ENCODE measurements at places on chromosomes 6 and 20. TPM values are rescaled to one million over a fixed set of nuclear protein-coding genes. Genes with fewer than 3 reads are reported as not detected.

DNA sequence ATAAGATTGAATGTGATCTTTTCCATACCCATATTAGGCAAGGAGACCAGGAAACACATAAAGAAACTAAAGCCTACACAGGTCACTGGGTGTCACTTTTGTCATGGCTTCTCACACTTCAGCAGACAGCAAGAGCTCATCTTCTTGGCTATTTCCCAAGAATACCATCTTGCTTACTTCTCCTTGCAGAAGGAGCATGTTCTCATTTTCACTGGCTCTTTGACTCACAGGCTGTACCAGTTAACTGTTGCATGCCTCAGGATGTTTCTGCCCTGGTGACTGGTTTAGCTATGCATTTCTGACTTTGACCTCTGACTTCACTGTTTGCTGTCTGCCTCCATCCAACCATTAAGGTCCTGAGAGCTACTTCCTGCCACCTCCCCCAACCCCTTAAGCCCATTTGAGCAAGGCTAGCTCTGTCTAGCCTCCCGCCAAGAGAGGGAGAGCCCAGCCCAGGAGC is 40.3 kb upstream of the OGFRL1 start:
- DNase-seq: no peak

DNA sequence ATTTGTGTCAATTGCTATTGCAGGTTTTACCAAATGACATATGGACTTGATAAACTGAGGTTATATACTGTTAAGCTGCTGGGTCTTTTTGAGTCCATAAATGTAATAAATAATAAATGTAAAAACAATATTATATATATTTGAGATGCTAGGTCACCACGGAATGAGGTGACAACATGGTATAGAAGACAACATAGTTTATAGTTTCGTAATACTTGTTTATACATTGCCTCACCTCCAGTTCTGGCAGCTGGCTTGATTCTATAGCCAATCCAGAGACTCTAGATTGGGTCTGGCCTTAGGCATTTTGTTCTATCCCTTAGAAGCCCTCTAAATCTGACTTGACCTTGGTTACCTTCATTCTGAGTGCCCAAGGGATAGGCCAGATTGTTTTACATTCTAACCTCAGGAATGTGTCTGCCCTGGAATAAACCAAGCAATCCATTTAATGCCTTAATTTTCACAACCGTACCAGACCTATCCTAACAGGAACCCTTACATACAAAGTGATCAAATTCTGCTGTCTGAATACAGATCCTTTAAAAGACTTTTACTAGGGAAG is 61.5 kb upstream of the STXBP5 start:
- DNase-seq: no peak

DNA sequence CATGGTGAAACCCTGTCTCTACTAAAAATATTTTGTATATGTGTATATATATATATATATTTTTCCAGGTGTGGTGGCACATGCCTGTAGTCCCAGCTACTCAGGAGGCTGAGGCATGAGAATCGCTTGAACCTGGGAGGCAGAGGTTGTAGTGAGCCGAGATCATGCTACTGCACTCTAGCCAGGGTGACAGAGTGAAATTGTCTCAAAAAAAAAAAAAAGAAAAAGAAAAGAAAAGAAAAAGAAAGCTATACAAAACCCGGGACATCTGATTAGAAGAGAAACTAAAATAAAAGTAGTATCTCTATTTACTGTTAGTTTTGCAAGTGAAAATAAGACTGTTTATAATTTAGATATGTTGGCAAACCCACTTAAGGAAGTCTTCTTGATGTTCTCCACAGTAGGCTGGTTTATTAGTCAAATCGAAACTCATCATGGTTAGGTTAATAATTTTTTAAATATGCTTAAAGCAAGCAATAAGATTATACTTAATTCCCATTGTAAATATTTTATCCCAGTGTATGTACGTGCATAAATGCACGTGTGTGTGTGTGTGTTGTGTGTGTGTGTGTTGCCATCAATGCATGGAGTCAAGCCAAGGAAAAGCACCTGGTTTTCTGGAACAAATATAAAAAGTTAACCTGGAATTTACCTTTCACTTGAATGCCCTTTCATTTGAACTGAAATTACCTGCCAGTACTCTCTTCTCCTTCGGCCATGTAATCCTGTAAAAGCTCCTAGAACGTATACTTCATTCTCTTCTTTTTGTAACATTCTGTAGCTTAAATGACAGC is 7.1 kb downstream of the VNN2 start:
- DNase-seq: no peak

DNA sequence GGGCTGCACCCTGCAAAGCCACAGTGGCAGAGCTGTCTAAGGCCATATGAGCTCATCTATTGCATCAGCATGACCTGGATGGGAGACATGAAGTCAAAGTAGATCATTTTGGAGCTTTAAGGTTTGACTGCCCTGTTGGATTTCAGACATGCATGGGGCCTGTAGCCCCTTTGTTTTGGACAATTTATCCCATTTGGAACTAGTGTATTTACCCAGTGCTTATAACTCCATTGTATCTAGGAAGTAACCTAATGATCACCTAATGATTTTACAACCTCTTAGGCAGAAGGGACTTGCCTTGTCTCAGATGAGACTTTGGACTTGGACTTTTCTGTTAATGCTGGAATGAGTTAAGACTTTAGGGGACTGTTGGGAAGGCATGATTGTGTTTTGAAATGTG is 575.4 kb downstream of the EPM2A start:
- no peak for DNase-seq

- DNase-seq: no peak
These were observed 342.3 kb downstream of the CDKAL1 start for GRCh38 chr6:20876561-20876960.

GRCh38 chr6:57267586-57268293 is 45.6 kb upstream of the RAB23 start:
- DNase-seq: no peak

- no peak for DNase-seq
These were observed 41.6 kb upstream of the RAB23 start for GRCh38 chr6:57263739-57264138.

GRCh38 chr20:61957961-61958715 is 107.5 kb downstream of the TAF4 start:
- no peak for DNase-seq

- DNase-seq: no peak
These were observed 4.6 kb upstream of the OSBPL2 start for GRCh38 chr20:62233684-62234083.

GRCh38 chr6:85887461-85887860 is 244.8 kb upstream of the SYNCRIP start:
- DNase-seq: no peak

GRCh38 chr6:129845696-129846095 is 15.4 kb downstream of the TMEM244 start:
- no peak for DNase-seq

DNA sequence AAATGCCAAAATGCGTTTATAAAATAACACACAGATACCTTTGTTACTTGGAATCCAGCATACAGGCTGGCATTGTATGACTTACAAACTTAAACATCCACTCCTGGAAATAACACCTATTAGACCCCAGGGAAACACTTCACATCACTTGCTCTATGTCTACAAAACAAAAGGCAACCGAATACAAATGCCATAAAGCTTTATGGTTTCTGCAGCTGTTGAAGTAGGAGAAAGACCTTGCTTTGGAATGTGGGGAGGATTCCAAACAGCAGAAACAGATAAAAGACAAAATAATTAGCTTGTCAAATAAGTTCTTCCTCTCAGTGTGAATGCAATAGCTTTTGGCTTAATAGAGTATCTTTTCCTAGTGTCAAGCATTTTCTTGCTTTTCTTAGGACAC is 9.8 kb upstream of the AMD1 start:
- no peak for DNase-seq

GRCh38 chr6:14197118-14197517 is 79.5 kb downstream of the CD83 start:
- no peak for DNase-seq

DNA sequence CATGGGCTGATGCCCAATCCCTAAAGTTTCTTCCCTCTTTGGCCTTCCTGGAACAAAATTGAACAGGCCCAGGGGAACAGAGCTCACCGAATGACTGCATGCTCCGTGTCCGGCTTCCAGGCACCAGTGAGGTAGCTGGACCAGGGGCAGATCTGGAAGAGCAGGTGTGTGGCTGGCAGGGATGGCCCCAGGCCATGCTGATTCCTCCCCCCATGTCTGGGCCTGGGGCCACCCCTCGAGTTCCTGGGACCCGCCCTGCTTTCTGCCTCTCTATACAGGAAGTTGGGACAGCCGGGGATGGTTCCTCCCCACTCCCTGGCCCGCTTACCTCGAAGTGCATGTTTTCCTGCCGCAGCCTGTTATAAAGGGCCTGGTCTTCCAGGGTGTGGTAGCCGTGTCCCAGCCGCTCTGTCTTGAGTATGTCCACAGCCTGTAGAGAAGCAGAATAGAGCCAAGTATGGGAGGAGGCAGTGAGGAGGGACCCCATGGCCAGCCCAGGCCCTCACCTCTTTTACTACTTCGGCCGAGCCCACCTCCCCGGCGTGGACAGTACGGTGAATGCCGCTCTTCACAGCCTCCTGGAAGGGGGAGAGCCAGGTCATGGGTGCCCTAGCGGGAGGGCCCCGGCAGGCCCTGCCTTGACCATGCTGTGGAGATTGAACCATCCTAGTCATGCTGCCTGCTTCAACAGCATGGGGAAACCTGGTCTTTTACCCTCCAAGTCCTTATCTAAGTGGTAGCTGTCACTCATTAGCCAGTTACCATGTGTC is 28.8 kb downstream of the ADA start:
- DNase-seq: no peak

DNA sequence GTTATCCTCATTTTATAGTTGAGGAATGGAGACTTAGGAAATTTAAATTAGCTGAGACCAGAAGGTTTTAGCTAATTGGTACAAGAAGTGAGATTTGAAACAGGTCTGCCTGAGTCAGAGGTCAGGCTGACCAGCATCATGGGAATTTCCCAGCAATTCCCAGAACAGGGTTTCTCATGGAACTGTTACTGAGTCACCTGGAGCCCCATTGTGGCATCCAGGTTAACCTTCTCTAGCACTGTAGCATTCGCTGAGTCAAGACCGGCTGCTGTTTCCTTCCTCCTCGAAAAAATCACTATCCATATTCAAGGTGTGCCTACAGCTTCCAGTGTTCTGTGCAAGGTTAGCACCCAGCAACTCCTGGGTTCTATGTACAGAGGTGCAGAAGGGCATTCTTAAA is 238.0 kb upstream of the MAN1A1 start:
- DNase-seq: no peak

DNA sequence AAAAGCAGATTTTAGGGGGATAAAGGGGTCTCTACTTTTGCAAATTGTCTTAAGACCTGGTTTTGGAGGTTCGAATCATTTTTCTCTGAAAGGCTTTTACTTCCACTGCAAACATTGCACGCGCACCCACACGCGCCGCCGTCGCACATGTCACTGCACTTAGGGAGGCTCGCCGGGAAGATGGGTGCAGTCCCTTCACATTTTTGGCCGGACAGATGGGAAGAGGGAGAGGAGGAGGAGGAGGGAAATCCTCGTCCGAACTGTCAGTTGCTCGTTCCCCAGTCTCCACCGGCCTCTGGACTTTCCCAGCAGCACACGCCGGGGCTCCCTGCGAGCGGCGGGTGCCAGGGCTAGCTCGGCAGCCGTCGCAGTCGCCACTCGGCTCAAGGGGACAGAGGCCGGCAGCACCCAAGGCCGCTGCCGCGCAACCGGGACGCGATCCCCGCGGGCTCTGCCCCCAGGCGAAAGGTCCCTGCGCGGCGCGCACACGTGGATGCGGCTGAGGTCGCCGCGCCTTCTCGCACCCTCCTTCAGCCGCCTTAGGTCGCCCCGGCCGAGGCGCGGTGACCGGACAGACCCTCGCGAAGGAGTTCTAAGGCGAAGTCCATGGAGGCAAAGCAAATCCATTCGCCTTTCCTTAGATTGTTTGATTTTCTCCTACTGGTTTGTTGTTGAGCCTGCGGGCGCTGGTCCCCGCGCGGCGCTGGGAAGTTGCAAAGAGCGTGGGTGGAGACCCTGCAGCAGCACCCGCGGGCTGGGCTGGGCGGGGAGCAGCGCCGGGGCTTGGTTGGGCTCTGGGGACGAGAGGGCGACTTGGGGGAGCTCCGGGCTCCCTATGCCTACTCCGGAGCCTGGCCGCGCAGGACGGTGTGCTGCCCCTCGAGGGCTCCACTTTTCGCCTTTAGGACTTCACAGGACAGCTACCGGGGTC is 1.2 kb downstream of the MYB start:
- peak; percentile 65 for DNase-seq

GRCh38 chr6:47064274-47064673 is 22.1 kb upstream of the ADGRF1 start:
- DNase-seq: no peak

- no peak for DNase-seq
These were observed 157.2 kb downstream of the SOD2 start for GRCh38 chr6:159535656-159536350.

The KCNQ2 gene
- 0.37 TPM for total RNA-seq

The TFAP2D gene
- total RNA-seq: not detected

The LGSN gene
- total RNA-seq: 0.40 TPM

The THBD gene
- 0.22 TPM for total RNA-seq

The SRSF12 gene
- not detected for total RNA-seq

The RNGTT gene
- 20.1 TPM for total RNA-seq

The TREM2 gene
- total RNA-seq: 1.9 TPM

Data from activated naive CD8-positive, alpha-beta T cell treated with anti-CD3 and anti-CD28 coated beads, Interleukin-2, amount 10 ng/mL, durations not matched to agents 7 days and 5 days (primary cell).